ENCODE measurements at places on chromosomes 1 and 21.

DNA sequence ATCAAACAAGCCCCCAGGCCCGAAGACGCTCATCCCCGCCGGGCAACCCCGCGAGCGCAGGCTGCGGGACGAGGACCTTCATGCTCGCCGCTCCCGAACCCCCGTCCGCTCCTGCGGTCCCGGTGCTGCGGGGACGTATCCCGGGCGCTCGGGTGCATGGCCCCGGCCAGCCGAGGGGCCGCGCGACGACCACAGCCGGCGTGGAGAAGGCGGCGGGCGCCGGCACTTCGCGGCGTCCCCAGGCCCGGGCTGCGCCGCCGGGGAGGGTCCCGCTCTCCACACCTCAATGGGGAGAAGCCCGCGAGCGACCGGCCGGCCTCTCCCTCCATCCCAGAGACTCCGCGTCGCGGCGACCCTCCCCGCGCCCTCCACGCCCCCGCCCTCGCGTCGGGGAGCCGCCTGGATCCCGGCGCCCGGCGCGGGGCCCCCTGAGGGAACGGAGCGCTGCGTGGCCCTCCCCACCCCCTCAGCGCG lies 401 bp downstream of the ERRFI1 start:
- DNase-seq = no peak

DNA sequence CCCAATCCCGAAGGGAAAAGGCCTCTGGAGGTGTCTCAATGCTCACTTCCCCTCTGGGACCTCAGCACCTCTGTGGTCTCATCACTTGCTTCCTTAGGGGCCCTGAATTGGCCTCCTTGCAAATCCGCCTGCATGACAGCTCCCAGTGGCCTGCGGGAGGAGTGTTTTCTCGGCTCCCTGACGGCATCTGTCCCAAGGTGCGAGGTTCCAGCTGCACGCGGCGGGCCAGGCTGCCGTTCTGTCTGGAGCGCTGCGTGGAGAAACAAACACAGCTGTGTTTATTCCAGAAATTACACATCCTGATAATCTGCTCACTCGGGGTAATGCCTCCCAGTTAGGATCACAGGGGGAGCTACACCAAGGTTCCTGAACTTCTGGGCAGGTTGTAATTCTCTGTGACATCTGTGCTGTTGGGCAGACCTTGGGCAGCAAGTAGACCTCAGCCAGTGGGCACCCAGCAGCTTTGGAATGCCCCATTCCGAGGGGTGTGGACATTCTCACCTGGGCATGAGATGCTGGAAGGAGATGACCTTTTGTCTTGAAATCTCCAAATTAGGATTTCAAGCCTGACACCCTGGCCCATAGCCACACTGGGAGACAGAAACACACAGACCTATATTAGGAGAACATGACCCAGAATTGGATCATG lies 18.2 kb downstream of the EPHB2 start:
- DNase-seq = no peak

DNA sequence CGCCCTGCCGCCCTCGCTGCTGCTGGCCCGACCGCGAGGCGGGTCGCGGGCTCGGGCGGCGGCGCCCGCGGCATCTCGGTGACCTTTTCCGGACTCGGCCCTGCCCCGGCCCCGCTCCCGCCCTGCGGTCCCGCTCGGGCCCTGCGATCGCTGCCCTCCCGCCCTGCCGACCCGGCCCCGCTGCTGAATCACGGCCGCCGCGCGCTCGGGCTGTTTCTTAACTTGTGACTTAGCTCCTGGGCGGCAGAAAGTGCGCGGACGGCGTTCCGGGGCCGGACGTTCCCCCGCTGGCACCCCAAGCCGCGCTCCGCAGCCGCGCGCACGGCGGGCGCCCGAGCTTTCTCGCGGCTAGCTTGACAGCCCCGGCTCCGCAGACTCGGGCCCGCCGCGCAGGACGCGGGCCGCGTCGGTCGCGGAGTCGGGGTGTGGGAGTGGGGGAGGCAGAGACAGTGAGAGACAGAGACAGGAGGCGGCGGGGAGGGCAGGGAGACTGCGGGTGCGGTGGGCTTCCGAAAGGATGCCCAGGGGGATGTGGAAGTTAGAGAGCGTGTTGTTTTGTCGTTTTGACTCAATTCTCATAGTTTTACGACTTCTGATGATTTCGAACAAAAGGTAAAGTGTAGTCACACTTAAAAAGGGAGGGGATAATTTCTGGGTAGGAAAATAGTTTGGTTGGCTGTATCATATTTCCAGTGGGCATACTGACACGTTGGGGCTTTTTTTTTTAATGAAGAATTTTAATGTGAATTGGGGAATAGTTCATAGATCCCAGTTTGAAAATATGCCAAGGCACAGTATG lies 49.8 kb downstream of the PRDM2 start:
- DNase-seq = no peak

DNA sequence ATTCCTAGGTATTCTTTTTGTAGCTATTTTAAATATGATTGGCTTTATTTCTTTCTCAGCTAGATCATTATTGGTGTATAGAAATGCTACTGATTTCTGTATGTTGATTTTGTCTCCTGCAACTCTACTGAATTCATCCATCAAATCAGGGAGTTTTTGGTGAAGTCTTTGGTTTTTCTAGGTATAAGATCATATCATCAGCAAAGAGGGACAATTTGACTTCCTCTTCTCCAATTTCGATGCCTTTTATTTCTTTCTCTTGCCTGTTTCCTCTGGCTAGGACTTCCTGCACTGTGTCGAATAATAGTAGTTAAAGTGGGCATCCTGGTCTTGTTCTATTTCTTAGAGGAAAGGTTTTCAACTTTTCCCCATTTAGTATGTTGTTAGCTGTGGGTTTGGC lies 27.5 kb upstream of the PRKACB start:
- no peak for DNase-seq

DNA sequence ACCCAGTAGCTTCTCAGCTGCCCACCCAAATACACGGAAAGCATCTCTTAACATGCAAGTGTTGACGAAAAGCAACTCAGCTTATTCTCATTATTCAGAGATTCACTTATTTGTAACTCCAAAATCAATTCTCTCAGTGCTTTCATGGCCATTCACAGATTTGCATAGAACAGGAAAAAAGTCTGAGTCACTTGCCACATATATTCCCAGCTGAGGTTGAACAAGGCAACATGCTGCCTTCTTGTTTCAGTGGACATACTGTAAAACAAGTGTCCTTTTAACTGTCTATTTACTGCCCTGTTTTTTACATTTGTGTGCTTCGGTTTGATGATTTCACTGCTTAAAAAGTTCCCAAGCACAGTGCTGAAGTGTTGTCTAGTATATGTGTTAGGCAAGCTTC lies 273.0 kb downstream of the LTN1 start:
- no peak for DNase-seq

GRCh38 chr1:5388622-5389021 lies 603.6 kb downstream of the NPHP4 start:
- DNase-seq = no peak

DNA sequence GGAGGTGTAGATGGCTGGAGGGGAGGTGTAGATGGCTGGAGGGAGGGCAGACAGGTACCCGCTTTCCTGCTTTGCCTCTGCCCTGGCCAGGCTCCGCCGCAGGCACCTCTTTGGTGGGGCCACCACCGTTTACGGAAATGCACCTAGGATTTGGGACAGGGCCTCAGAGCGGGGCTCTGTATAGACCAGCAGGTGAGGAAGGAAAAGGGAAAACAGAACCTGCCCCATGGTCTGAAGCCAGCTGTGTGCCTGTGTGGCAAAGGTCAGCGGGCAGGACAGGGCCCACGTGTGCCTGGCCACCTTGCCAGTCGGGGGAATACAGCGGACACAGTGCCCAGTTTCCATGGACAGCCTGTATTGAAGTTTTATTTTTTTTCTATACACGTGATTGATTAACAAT lies 12.1 kb upstream of the PTTG1IP start:
- no peak for DNase-seq

GRCh38 chr1:244436336-244437085 lies 15.2 kb downstream of the ADSS2 start:
- DNase-seq = no peak

- no peak for DNase-seq
These were observed 23.0 kb downstream of the SLAMF1 start for GRCh38 chr1:160623862-160624261.

GRCh38 chr1:171110621-171111326 lies 20.1 kb downstream of the FMO3 start:
- DNase-seq = no peak

- no peak for DNase-seq
These were observed 27.5 kb downstream of the SH3BGR start for GRCh38 chr21:39479164-39479813.

DNA sequence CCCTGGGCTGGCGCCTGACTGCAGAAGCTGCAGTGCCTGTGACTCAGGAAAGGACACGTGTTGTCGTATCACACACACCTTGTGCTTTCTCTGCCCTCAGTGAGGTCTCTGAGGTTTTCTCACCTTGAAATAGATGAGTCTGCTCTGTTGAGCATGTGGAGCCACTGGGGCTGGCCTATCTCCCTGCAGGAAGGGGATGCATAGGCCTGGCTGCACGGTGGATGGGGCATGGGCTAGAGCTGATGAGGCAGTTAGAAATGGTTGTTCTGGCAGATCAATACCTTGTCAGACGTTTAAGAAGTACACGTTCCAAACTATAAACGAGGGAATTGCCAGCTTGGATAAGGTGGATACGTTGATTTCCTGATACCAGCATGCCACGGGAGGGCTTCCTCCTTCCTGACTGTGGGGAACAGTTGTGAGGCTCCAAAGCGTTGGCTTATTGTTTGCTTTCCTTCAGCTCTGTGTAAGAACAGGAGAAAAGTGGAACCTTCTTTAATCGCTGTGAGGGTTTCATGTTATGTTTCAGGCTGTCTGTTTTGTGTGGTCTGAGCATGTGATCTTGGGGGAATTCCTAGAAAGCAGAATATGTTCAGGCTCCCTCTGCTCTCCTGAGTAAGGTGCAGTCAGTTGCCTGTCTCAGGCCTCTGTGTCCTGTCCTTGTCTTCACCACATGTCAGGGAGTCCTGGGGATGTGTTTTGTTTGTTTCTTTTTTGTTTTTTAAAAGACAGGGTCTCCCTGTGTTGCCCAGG lies 44.8 kb downstream of the PCNT start:
- DNase-seq = peak; percentile 21

GRCh38 chr21:34991366-34991957 lies 57.6 kb downstream of the RUNX1 start:
- DNase-seq = no peak

DNA sequence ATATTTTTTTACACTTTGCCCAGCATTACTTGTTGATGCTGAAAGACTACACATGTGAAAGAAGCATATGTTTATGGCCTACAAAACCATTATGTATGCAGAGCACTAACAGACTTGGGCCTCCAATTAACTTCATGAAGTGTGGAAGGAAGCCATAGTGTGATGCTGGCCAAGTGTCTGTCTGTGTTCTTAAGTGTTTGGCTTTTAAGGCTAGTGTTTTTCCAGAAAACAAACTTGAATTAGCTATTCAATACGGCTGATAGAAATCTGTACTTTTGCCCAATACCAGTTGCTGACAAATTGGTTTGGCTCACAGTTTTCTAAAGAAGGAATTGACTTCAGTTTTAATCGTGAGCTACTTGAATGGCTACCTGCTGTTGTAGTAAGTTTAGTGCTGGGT lies 136.1 kb downstream of the ADGRL2 start:
- no peak for DNase-seq

- DNase-seq = no peak
These were observed 34.9 kb downstream of the ATP1B1 start for GRCh38 chr1:169141356-169141755.

GRCh38 chr1:21292503-21292983 lies 2.3 kb upstream of the ECE1 start:
- no peak for DNase-seq

DNA sequence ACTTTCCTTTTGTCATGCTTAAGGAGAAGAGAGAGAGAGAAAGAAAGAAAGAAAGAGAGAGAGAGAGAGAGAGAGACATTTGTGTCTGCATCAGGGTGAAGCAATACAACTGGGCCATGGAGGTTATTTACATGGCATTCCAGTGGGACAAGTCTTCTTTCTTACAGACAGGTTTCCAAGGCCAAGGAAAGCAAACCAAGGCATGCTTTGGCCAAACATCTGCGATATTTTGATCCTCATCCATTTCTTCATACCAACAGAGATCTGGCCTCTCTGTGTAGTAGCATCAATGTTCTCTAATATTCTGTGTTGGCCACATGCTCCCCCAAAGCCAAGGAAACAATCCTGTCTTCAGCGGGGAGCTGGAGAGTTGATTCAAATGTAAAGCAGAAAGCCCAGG lies 292.1 kb downstream of the SETD4 start:
- no peak for DNase-seq

DNA sequence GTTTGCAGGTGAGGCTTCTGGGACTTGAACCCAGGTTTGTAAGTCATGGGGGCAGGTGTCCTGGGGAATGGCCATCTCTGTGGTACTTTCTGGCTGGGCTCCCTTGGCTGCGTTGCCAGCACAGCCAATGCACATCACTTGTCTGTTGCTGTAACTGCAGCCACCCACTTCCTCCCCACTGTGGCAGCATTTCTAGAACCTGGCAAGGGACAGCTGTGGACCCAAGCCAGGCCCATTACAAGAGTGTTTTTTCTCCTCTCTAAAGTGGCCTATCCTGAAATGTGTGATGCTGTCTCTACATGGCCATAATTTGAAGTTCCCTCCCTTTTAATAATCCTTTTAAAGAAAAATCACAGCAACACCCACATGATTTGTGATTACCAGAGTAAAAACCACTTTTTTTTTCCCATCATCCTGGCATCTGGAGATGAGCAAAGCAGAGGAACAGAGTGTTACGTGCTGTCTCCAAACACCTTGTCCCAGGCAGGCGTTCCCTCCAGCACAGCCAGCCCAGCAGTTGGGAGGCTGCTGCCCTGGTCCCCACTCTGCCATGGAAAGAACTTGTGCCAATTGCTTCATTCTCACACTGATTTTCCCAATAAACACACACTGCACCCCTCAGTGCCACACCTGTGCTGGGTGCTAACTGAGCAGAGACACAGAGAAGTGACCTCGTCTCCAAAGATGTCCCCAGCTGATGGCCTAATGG lies 360.6 kb upstream of the USP24 start:
- no peak for DNase-seq

DNA sequence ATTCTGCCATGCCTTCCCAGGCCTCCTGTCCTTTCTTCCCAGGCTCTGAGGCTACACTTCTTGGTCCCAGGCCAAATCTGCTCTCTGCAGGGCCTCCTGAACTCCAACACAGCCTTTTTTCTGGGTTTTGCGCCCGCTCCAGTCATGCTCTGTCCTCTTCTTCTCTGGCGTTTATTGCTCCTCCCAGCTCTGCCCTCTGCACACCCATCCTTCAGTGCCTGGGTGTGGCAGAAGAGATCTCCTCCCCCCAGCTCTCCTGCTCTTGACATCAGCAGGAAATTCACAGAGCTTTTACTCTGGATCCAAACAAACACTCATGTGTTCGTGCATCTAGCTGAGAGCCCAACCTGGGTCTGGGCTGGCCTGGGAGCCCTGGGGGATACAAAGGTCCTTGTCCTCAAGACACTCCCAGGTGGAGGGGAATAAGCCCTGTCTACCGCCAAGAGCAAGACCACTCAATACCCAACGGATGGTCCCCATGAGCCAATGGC lies 22.9 kb upstream of the EPS8L3 start:
- no peak for DNase-seq

- DNase-seq = no peak
These were observed 6.2 kb downstream of the GPR3 start for GRCh38 chr1:27398405-27399149.

GRCh38 chr1:176617881-176618280 lies 154.9 kb downstream of the PAPPA2 start:
- no peak for DNase-seq

GRCh38 chr21:17548262-17548661 lies 35.4 kb downstream of the CXADR start:
- DNase-seq = no peak
